RWPE2 (cell line): ENCODE measurements at places on chromosomes 5 and 9.

DNA sequence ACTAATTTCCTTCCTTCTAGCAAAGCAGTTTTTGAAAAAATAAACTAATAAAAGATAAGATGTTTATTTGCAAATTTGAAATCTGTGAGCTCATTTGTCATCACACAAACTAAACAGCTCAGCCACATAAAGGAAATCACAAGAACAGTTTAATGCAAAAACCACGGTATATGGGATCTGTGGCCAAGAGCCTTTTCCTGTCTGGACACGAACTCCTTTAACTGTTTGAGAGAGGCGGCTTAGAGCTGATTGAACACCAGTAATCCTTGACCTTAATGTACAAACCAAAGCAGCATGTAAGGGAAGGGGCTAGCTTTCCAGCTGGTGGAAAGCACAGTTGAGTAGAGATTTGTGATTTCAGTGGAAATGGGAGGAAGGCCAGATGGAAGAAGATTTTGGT, 66.3 kb upstream of the SPINK5 start:
- no peak for DNase-seq

DNA sequence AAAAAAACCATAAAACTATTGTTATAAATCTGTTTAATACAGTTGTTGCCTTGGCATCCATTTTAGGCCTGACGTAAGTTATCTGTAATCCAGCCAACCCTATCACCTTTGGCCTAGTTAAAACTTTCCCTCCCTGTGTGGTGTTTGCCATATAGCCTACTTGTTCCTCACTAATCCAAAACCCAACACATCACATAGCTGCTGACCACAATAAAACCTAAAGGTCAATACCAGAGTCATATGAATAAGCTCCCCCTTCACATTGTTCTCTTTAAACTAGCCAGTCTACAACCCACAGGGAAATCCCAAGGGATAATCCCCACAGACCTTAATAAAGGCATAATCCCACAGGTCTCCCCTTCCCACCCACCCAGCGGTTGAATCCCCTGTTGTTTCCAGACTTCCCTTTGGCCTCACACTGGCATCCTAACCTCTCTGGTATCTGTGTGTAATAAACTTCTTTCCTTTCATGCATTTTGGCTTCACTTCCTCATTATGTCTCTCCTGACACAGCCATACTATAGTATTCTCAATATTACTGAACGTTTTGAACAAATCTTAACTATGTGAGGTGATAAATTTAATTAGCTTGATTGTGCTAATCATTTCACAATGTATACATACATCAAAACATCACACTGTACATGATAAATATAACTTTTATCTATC, 50.8 kb downstream of the DTWD2 start:
- DNase-seq, result no peak

GRCh38 chr9:1454211-1454610, 404.1 kb downstream of the DMRT2 start:
- DNase-seq, result no peak

DNA sequence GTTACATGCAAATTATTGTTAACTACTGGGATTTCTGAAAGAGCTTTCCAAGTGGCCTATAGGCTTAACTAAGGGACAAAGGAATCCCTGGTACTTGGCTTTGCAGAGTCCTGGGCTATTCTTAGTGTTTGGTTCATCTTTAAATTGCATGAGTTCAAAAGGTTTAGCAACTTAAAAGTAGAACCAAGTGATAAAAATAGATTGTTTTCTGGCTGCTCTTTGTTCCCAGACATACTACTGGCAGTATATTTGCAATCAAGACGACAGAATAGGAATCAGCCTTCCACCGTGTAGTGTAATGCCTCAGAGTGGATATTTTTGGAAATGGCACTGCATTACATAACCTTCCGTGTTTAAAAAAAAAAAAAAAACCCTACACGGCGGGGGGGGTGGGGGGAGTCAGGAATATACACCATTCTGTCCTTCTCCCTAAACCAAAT, 1.0 kb downstream of the NREP start:
- DNase-seq, result no peak

DNA sequence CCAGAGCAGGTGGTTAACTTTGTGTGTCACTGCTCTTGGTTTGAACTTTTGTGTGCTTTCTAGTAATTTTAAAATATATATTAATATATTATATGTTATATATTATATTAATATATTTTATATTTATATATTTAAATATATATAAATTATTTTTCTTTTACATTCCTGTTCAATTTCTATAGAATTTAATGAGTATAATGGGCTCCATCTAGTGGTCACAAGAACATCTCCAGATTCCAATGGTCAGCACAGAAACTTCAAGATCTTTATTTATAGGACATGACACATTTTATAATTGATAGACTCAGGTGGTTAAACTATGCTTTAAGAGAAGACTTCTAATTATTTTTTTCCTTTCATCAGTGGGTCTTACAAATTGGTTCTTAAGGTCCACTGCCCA, 39.1 kb downstream of the COL23A1 start:
- no peak for DNase-seq

DNA sequence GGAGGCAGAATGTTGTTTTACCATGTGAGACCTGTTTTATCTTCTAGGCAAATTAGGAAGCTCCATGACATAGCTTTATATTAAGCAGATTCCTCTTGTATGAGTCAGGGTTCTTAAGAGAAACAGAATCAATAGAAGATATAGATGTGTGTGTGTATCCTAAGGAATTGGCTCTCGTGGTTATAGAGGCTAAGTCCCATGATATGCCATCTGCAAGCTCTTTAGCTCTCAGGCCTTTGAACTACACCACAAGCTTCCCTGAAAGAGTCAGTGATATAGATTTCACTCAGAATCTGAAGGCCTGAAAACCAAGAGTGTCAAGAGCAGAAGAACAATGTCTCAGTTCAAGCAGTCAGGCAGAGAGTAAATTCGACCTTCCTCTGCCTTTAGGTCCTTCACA, 365.8 kb upstream of the ZNF608 start:
- DNase-seq, result no peak
